Activated naive CD4-positive, alpha-beta T cell treated with anti-CD3 and anti-CD28 coated beads for 36 hours (primary cell): ENCODE measurements at places on chromosomes 4 and X. TPM values are rescaled to one million over a fixed set of nuclear protein-coding genes. Genes with fewer than 3 reads are reported as not detected.

Gene AFM
- total RNA-seq, result not detected

GRCh38 chr4:175929932-175930331, 117.9 kb upstream of the GPM6A start:
- DNase-seq, result no peak
- H3K4me1 ChIP-seq, result no peaks in the 10 kb centered on the region
- no peaks in the 10 kb centered on the region for H3K27me3 ChIP-seq
- no peak overlapping the region for H3K4me3 ChIP-seq

Gene EGF
- not detected for total RNA-seq

- no peak for DNase-seq
- H3K27me3 ChIP-seq, result no peaks in the 10 kb centered on the region
- H3K27ac ChIP-seq, result no peak overlapping the region
- H3K4me3 ChIP-seq, result no peak overlapping the region
- no peaks in the 10 kb centered on the region for H3K36me3 ChIP-seq
- H3K4me1 ChIP-seq, result no peaks in the 10 kb centered on the region
Observed at GRCh38 chr4:24104158-24104565, 214.3 kb upstream of the PPARGC1A start.

Gene BEX1
- total RNA-seq, result 0.30 TPM

DNA sequence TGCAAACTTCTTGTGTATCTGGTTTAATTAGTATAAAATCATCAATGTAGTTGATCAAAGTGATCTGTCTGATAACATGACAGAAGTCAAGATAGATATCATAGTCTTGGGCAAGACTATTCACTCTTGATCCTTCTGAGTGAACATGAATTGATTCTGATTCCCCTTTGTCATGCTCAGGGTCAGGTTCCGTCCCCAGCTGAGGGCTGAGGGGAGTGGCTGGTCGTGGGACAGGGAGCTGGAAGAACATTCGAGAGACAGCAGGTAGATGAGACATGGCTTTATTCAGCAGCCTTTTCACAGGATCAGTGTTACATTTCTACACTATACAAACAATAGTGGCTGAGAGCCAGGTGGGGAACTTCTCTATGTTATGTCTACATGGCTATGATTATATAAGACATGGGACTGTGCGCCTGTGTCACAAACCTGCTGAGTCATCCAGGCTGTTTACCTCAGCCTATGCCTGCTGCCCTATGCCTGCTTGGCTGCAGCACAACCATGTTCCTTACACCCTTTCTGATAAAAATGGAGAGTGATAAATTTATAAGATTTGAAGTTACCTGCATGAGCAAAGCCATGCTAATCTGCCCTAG, 586.9 kb upstream of the NR3C2 start:
- peak; percentile 6 for DNase-seq
- H3K4me3 ChIP-seq, result no peak overlapping the region
- H3K36me3 ChIP-seq, result no peaks in the 10 kb centered on the region
- H3K27me3 ChIP-seq, result no peaks in the 10 kb centered on the region
- no peaks in the 10 kb centered on the region for H3K4me1 ChIP-seq

GRCh38 chr4:178665916-178666315, 1223.7 kb upstream of the AGA start:
- no peaks in the 10 kb centered on the region for H3K36me3 ChIP-seq
- no peak overlapping the region for H3K27ac ChIP-seq
- no peaks in the 10 kb centered on the region for H3K4me1 ChIP-seq

DNA sequence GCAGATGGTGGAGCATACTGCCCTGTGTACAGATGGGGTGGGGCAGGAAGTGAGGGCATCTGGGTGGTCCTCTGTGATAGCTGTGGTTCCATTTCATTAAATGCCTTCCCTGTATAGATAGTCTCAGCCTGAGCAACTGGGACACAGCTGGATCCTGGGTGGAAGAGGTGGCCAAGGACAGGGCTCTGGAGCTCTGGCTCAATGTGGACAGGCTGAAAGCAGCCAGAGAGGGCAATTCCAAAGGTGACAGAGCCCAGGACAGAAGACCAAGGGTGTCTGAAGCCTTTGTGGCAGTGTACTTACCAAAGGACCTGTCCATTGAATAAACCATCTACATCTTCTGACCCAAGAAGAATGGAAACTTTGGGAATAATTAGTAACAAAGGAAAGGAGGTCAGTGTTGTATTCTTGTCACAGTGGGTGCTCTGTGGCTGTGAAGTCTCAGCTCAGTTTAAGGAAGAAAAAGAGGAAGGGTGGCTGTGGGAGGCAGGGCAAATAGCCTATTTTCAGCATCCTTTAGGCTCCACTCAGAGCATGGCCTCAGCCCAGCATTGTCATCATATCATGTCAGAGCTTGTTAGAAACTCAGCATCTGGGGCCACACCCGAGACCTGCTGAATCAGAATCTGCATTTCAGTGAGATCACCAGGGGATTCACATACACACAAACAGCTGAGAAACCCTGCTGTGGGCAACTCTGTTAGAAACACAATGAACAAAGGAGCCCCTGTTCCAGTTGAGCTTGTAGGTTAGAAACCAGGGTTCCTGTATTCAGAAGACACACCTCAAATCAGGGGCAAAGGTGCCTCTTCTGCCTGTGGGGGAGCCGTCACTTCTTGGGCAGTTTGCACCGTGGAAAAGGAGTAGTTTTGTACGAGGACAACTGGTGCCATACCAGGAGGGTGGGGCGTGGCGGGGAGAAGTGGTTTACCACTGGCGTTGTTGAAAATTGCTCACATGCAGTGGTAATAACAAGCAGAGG, 168.6 kb downstream of the PTTG2 start:
- peaks cover 58% of the 10 kb centered on the region for H3K4me1 ChIP-seq
- no peak overlapping the region for H3K4me3 ChIP-seq
- no peaks in the 10 kb centered on the region for H3K27me3 ChIP-seq
- H3K36me3 ChIP-seq, result peaks cover 18% of the 10 kb centered on the region
- peak; percentile 92 for DNase-seq
- peak overlapping the region; percentile 86 for H3K27ac ChIP-seq

DNA sequence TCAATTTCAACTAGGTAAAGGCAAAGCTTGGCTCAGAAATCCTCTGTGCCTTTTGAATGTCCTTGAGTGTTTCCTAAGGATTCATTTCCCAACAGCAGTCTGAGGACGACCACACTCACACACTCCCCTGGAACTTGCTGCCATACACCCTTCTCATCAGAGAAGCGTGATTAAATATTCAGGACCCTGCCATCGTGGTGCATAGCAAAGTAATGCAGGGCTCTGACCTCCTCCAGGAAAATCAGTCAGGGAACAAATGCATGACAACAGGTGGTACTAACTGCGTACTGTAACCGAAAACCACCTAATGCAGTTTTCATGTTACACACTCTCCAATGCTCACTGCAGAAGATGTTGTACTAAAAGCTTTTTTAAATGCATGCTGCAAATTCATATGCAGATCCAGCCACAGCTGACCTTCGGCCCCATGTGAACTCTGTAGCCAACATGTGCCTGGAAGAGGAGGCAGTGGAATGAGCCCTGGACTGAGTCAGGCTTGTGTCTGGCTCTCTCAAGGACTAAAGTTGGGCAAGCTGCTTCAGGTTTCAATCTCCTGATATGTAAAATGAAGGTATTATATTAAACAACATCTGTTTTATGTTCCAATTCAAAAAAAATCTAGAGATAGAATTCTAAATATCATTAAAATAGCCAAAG, 238.3 kb downstream of the KCNIP4 start:
- no peak overlapping the region for H3K4me3 ChIP-seq
- DNase-seq, result no peak
- no peaks in the 10 kb centered on the region for H3K36me3 ChIP-seq
- peaks cover 2% of the 10 kb centered on the region for H3K27me3 ChIP-seq
- H3K27ac ChIP-seq, result no peak overlapping the region

Gene SPANXN4
- not detected for total RNA-seq

DNA sequence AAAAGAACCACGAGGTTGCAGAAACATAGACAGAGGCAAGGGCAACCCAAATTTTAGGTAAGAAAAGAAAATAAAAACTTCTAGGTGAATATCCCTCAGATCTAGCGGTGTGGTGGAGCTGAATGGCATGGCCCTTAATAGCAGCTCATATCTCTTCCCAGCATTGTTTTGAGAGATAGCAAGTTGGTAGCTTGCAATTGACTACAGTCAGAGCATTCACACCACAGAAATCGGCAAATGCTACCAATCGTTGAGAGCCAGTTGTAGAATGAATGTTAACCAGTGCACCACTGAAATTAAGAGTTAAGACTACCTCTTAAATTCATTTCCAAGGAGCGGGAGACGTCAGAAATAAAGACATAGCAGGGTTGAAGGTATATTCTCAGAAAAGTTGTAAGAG, 184.0 kb upstream of the KIT start:
- H3K4me3 ChIP-seq, result no peak overlapping the region
- H3K27ac ChIP-seq, result no peak overlapping the region
- H3K4me1 ChIP-seq, result no peaks in the 10 kb centered on the region
- H3K36me3 ChIP-seq, result no peaks in the 10 kb centered on the region

- H3K4me3 ChIP-seq, result peak overlapping the region; percentile 42
- peak; percentile 70 for DNase-seq
- H3K27ac ChIP-seq, result peak overlapping the region; percentile 81
- H3K36me3 ChIP-seq, result peaks cover 1% of the 10 kb centered on the region
- H3K4me1 ChIP-seq, result peaks cover 18% of the 10 kb centered on the region
Observed at GRCh38 chrX:53831662-53832635, 145.4 kb upstream of the HUWE1 start.
